ENCODE measurements at places on chromosomes 3 and 15.
A peak's percentile ranks its signal among the peaks of the same experiment; 100 is the strongest.

DNA sequence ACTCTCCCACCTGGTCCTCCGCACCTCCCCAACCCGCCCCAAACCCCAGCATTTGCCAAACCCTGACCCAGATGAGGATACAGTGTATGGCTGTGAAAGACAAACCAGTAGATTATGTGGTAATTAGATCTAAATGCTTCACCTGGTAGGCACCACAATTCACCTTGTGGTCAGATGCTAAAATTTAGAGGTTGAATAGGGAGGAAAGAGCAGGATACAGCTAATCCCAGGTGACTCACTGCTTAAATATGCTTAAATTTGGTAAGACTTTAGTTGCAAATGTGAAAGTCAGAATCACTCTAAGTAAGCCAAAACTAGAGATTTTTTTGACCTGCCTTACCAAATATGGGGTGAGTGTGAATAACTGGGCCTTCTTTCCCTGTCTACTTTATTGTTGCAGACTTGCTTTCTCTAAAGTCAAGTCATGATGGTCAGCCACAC lies 105.5 kb downstream of the MME start:
- DNase-seq: peak; percentile 70

DNA sequence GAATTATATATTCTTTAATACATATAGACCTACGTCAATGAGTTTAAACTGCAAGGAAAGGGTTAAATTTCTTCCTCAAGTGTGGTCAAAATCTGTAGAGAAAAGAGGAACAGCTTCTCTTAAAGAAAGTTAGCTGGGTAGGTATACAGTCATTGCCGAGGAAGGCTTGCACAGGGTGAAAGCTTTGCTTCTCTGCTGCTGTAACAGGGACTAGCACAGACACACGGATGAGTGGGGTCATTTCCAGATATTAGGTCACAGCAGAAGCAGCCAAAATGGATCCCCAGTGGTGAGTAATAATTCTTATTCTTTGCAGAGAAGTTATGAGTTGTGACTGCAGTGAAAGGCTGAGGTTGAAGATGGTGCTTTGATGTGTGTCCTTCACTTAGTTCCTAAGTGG lies at the start of gene CD86:
Gene CD86 (plus strand): TSS at position 148 of the 400 bp plus-strand sequence. CDS start 128 bp downstream, at position 276.
- no peak for DNase-seq

GRCh38 chr3:172911142-172911541 lies 160.6 kb downstream of the ECT2 start:
- DNase-seq: no peak

DNA sequence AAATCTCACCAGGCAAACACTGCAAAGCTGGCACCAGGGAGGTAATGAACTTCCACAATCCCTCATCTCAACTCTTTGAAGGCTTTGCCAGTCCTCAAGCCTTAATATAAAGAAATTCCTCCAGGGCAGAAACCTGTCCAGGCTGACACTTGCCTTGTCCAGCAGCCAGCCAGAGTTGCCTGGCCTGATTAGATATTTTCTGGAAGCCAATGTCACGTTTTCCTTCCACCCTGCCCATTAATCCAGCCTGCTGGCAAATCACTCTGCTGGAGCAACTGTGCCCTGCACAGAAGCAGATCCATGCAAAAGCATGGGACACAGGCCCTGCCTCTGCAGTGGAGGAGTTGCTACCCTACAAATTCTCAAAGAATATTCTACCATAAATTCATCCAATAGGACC lies 56.5 kb downstream of the HEG1 start:
- no peak for DNase-seq

DNA sequence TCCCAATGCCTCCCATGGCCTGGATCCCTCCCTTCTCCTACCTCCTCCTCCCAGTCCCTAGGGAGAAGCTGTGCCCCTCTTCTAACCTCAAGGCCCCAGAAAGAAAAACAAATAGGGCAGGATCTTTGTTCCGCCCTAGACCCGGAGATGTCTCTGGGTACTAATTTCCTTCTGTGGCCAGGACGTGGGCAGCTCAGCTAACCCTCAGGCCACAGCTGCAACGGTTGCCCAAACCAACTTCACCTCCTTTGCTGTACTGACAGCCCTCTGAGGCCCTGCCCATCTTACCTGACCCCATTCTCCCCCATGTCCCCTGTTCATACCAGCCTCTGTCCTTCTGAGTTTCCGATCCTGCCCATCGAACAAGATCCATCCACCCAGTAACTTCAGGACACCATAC lies 70.7 kb downstream of the SRGAP3 start:
- no peak for DNase-seq

- no peak for DNase-seq
These were observed 92.8 kb upstream of the TNFSF10 start for GRCh38 chr3:172616031-172616461.

GRCh38 chr3:42988097-42988496 lies 9.0 kb downstream of the GASK1A start:
- DNase-seq: no peak

DNA sequence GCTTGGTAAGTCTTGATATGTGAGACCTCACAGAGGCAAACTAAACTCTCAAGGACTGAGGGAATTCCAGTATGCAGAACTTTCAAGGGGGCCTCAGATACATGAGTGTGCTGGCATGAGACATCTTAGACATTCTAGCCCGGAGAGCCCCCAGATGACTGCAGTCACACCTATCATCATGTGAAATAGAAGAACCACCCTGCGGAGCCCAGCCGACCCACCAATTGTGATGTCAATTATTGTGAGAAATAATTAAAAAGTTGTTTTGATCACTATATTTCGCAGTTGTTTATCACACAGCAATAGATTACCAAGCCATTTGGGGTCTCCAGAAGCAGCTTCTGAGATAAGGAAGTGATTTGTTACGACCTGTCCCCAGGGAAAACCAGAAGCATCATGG lies 55.3 kb upstream of the CD47 start:
- DNase-seq: no peak

All from fibroblast of gingiva (primary cell).